Activated naive CD4-positive, alpha-beta T cell treated with anti-CD3 and anti-CD28 coated beads, Interleukin-2, amount 10 ng/mL, durations not matched to agents 7 days and 5 days (primary cell): ENCODE measurements at places on chromosomes 5 and 9.

GRCh38 chr9:80561526-80561925 lies 989.8 kb downstream of the TLE4 start:
- no peak for DNase-seq

GRCh38 chr9:87799503-87799902 lies 73.6 kb downstream of the CTSL start:
- DNase-seq = no peak

DNA sequence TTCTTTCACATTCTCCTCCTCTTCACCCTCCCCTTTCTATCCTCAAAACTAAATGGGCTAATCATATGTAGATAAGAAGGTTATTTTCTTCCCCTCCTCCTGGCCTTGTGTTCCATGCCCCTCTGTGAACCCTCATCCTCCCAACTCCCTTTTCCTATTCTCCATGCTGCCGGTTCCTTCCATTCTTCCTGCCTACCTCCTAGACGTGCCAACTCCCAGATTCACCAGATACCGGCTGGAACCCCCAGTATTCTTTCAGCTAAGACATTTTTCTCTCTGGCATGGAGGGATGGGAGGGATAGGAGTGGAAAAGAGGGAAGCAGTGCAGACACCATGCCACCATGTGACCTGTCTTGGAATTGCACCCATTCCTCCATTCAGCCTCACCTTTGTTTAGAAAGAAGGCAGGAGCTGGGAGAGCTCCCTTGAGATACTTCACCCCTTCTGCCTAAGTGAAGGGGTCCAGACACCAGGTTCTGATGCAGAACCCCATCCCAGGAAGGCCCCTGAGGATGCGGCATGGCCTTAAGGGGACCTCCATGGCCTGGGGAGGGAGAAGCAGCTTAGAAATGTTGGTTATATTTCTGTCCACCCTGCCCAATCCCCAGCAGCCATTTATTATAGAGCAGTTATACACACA lies 4.8 kb downstream of the DNAJB5 start:
- no peak for DNase-seq

DNA sequence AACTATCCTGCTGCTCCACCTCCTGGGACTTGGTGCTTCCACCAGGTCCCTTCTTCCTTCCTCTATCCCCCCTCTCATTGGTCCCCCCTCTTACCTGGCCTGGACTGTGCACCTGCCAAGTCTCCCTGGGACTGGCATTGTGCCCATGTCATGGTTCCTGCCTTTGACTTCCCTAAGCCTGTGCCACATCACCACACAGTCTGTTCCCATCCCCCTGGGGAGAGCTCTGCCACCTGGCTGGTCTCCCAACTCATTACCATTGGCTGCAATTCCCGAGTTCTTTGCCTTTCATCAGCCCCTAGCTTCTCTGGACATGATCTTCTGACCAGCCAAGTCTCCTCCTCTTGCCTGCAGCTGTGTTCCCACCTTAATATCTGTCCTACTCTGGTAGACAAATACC lies 180.3 kb downstream of the SREK1 start:
- DNase-seq = no peak

DNA sequence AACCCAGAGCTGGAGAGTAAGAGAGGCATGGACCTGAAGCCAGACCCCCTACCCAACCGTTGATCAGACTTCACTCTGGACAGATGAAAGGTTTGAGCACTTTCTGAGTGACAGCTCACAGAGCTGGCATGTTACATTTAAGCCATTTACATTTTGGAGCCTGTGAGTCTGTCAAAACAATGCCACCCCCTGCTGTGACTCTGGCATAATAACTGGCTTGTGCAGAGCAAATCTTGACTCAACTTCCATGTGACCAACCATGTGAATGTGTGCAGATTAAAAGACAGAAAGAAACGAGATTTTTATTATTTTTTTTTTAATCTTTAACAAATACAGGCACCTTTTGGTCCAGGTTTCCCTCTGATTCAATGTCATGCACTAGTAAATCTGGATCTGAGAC lies 48.5 kb downstream of the MFAP3 start:
- no peak for DNase-seq

DNA sequence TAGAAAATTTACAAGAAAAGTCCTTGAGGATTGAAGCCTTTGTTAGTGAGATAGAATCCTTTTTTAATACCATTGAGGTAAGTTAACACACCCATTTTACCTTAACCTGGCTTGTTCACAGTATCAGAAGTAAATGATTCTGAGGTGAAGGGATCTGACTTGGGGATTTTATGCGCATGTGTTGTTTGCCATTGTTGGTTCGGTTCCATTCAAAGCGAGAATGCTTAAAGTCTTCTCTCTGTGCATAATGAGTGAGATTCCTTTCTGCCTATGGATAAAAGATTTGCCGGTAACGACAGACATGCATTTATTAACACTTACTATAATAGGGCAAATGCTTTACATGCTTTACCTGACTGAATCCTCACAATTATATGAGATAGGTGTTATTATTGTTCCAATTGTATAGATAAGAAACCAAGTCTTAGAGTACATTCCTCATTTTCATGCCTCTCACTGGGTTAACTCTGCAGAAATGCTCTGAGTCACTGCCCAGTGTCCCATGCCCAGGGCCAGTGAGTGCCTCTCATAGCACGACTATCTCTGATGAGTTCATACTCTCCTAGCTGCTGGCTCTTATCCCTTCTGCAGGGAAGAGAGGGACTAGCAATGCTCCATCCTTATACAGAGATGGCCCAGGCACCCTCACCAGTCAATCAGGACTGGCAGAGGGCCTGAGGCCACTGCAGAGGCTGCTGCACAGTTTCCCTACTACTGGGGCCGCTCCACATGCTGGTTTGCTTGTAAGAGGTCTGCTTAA lies 54.4 kb downstream of the CMYA5 start:
- no peak for DNase-seq

- DNase-seq = no peak
Observed at GRCh38 chr9:21968331-21969010, 25.7 kb downstream of the CDKN2A start.

GRCh38 chr9:125990793-125991220 lies 243.6 kb downstream of the PBX3 start:
- peak; percentile 19 for DNase-seq

GRCh38 chr9:136117916-136118319 lies 757 bp downstream of the TMEM250 start:
- DNase-seq = no peak

- DNase-seq = no peak
Observed at GRCh38 chr9:75814667-75815066, 75.8 kb upstream of the PCSK5 start.

- no peak for DNase-seq
Observed at GRCh38 chr5:143078313-143078712, 308.1 kb downstream of the ARHGAP26 start.

GRCh38 chr5:131156385-131156784 lies 8.7 kb downstream of the HINT1 start:
- no peak for DNase-seq

DNA sequence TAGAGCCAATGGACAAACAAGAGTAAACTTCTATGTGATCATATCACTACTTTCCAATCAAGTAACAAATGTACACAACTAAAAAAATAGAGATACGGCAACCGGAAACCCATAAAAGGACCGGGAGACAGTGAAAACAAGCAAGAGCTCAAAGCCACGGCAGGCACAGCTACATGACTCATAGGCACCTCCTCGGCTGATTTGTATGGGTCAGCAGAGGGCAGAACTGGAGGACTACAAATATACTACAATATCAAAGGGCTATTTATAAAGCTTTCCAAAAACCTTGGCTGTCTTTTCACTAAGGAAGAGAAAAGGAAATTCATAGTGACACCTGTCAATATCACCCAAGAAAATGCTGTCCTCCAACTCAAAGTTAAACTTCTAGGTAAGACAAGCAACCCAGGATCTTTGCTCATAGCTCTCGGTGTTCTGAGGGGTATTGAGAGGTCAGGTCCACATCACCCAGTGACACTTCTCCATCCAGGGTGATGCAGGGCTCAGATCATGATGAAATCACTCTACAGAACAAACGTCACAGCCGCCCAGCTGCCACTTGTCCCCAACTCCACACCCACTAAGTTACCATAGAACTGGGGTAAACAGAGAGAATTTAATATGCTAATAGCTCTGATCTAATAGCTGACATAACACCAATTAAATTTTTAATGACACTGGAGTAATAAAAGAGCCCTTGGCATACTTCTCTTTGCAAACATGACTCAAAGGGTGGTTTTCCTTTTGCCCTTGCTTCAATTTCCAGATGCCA lies 41.3 kb downstream of the PFDN1 start:
- peak; percentile 55 for DNase-seq

- peak; percentile 80 for DNase-seq
Observed at GRCh38 chr9:131762356-131762932, 22.6 kb upstream of the RAPGEF1 start.

DNA sequence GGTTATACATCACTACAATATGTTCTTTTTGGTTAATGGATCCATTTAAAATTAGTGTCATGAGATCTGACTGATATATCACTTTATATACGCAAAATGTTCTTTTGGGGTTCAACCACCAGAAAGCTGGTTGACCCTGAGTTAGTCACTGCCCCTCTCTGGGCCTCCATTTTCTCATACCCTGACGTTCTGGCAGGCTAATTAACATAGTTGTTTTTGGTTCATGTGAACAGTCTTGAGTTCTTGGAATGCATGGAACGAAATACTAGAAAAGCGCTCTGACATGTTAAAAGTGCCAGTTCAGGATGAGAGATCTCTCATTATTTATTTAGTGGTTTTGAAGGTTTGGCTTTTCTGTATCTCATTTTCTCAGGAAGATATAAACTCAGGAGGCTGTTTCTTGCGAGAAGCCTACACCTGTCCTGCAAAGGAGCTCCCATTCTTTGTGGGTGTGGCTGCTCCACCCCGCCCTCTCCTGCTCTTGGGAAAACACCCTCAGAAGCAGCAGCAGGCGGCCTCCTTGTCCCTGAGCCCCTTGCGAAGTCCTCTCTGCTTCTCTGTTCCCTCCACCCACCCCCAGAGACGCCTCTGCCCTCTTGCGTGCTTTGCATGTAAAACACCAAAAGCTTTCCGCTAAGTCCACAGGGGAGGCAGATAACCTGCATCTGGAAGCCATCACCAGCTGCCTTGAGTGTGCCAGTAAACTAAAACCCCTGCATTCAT lies 302.4 kb upstream of the PANK3 start:
- DNase-seq = no peak

DNA sequence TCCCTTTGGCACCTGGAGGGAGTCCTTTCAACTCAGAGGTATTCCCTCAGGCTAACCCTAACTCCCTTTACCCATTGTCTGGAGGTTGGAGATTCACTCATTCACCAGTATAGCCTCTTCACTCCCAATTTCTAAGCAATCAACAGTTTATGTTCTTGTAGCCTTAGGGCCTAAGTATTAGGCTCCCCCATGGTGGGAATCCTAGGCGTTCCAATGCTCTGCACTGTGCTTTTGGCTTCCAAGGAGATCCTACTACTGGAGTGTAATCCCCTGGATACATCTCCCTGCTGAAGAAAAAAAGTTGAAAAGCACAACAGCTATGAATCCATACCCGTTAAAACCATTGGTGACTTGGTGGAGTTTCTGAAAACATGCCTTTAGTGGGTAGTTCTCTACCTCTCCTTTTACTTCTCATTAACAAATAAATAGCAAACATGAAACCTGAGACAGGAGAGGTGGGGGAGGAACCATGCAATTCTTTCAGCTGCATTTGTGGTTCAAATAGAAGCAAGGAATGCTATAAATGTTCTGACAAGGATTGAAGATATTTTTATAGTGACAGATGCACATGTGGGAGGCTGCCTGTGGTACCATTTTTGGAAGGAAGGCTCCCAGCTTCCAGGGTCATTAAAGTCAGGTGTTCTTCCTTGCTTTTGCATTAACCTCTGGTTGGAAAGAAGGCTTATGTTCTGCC lies 397.1 kb downstream of the DMAC1 start:
- no peak for DNase-seq

DNA sequence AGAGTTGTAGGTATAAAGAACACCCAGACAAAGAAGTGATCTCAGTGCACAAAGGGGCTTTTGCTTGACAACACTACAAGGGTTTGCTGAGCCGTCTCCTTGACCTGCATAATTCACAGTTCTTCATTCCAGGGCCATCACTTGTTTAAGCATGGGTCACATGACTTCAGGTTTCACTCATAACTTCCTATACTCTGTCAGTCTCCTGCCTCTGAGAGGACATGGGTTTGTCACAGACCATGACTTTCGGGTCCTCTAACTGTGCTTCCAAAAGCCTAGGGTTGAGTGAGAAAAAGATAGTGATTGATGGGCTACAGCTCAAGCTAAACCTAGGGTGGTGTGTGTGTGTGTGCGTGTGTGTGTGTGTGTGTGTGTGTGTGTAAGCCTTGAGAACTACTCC lies 166.4 kb downstream of the CDH6 start:
- no peak for DNase-seq

GRCh38 chr5:15483351-15484097 lies 16.5 kb upstream of the FBXL7 start:
- no peak for DNase-seq

DNA sequence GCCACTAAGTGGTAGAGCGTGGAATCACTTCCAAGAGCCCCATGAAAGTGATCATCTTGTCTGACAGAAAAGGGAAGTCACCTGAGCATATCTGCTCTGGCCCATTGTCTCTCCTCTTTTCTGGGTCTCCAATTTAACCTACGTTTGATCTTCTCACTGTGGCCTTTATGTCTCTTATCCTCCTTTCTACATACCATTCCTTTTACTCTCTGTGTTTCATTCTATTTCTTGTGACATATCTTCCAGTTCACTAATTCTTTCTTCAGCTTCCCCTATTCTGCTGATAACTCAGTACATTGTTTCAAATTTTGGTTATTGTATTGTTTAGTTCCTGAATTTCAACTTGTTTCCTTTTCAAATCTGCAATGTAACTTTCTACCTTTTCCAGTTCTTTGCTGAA lies 132.5 kb downstream of the GPBP1 start:
- DNase-seq = no peak

DNA sequence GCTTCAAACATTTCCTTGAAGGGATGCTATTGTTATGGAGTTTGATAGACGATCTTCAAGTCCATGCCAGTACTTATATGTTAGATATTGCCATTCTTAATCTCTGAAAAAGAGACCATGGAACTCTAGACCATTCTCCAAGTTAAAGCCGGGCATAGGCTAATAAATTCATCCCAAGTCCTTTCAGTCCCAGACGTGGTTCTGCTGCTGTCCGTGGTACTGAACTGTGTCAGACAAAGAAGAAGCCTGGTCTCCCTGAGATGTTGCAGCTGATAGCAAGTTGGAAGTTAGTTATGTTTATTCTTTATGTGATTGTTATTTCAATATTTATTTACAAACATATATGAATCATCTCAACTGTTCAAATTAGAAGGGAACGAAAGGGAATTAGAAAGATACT lies 158.7 kb downstream of the NMUR2 start:
- peak; percentile 32 for DNase-seq
